Gastroesophageal sphincter (tissue), 4 donors: ENCODE measurements at places on chromosomes 11 and 22. TPM values are rescaled to one million over a fixed set of nuclear protein-coding genes. Genes with fewer than 3 reads are reported as not detected.

The ABCG4 gene
- total RNA-seq, result not detected

The DRICH1 gene
- not detected for total RNA-seq

The MYEOV gene
- not detected for total RNA-seq

The MTFP1 gene
- total RNA-seq, result 1.1 TPM

The RPL27A gene
- total RNA-seq, result 706 TPM

The HORMAD2 gene
- total RNA-seq, result not detected

The IZUMO1R gene
- total RNA-seq, result not detected

The SEPTIN3 gene
- total RNA-seq, result 0.13 TPM

The NUMA1 gene
- 293 TPM for total RNA-seq

The MS4A4A gene
- total RNA-seq, result 14.0 TPM

The RIC3 gene
- total RNA-seq, result 22.5 TPM

The BSCL2 gene
- total RNA-seq, result 37.8 TPM

The DAGLA gene
- total RNA-seq, result 1.5 TPM

The CDCA5 gene
- 0.81 TPM for total RNA-seq

The TPBGL gene
- 0.13 TPM for total RNA-seq

The TUBA8 gene
- total RNA-seq, result 12.6 TPM

The EIF3F gene
- 261 TPM for total RNA-seq

The OR4D5 gene
- not detected for total RNA-seq

The OR2AT4 gene
- total RNA-seq, result not detected

The GRM5 gene
- not detected for total RNA-seq

The UCP3 gene
- total RNA-seq, result 1.6 TPM

The MUC5AC gene
- total RNA-seq, result 0.31 TPM

The ESAM gene
- total RNA-seq, result 38.4 TPM

The CASP5 gene
- not detected for total RNA-seq

The SHANK2 gene
- 14.5 TPM for total RNA-seq

The CARD10 gene
- total RNA-seq, result 14.0 TPM
